ENCODE measurements at places on chromosomes 13 and 19.

DNA sequence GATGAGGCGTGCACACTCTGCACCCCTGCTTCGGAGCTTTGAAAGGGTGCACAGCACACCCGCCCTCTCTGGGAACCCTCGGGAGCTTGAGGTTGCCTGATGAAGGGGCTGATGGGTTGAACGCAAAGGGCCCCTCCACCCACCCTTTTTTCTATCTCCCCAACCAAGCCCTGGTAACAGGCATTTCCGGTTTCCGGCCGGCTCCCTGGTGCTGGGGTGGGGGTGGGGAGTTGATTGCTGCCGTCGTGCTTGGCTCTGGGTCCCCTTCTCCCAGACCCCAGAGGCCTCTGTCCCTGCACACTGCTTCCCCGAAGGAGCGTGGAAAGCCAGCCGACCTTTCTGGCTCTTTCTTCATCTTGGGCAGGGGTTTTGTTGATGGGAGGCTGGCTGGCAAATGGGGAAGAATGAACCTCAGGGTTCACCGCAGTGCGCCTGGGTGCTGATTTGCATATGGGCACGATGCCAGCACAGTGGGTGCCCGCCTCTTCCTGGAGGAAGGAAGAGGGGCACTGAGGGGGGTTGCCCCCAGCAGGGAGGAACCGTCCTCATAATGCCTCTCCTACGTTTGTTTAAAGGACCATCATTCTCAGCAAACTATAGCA is 29.1 kb downstream of the VAV1 start:
- DNase-seq = no peak

GRCh38 chr13:60134376-60134775 is 29.4 kb downstream of the DIAPH3 start:
- no peak for DNase-seq

- no peak for DNase-seq
Measured at GRCh38 chr19:48896191-48896720, 2.3 kb downstream of the TULP2 start.

GRCh38 chr13:33139780-33140535 is 123.7 kb downstream of the KL start:
- no peak for DNase-seq

DNA sequence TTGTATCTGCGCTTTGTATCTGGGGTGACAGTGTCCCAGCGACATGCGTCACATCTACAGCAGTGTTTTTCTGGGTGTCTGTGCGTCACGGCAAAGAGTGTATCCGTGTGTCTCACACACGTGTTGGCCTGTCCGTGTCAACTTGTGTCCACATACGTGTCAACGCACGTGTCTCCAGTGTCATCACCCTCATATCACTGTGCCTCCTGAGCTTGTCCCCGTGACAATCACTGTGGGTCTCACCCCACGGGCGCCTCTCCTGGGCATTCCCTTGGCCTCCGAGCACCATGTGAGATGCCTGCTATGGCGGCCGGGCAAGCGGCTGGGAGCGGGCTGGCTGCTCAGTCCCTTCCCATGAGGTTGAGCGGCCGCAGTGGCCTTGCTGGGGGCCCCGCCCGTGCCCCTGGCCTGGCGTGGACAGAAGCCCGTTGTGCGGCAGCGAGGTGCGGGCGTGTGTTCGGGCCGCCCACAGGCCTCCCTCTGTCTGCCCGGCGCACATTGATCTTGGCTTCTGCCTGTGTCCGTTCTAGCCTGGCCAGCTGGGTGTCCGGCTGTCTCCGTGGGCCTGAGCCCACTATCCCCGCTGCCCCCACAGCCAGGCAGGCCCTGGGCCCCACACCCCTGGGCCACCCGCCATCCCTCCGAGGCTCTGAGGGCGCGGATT is 6.4 kb downstream of the NFIX start:
- DNase-seq = no peak

GRCh38 chr13:31950111-31950815 is 81.3 kb upstream of the FRY start:
- DNase-seq = no peak

- DNase-seq = no peak
Measured at GRCh38 chr19:38583219-38583984, 34.4 kb downstream of the MAP4K1 start.

DNA sequence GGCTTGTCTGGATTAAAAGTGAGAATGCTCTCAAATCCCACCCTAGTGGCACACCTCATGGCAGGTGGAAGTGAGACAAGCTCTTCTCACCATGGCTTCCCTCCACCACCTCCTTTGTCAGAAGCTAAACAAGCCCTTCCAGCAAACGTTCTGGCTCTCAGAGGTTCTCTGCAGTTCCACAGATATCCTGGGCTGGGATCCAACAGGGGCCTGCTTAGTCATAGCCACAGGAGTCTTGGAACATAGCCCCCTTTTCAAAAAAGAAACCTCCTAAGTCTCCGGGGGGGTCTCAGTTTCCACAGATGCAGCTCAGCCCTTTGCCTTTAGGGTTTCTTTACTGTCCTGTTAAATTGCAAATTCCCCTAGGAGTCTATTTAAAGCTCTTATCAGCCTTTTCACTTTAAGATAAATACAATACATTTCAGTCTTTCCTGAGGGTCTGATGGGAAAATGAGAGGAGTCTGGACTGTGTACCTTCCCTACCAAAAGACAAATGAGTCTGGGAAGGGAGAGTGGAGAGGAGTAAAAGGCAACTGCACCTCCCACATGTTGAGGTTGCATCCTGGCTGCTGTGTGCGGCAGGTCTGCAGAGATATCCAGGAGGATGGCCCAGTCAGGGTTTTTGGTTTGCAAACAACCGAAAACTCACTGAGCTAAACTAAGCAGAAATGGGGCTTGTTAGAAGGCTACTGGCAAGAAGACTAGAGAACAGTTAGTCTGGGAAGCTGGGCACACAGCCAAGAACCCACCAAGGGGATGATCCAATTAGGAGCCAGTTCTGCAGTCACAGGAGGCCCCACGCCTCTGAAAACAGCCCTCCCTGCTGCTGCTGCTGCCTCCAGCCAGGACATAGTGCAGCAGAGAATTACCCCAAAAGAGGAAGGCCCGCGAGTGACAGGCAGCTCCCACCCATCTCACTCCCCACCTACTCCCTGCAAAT is 41.4 kb upstream of the SERP2 start:
- peak; percentile 89 for DNase-seq

Data from fibroblast of skin of left biceps (primary cell).